ENCODE measurements at places on chromosomes 11 and 22.
A peak's percentile ranks its signal among the peaks of the same experiment; 100 is the strongest.

DNA sequence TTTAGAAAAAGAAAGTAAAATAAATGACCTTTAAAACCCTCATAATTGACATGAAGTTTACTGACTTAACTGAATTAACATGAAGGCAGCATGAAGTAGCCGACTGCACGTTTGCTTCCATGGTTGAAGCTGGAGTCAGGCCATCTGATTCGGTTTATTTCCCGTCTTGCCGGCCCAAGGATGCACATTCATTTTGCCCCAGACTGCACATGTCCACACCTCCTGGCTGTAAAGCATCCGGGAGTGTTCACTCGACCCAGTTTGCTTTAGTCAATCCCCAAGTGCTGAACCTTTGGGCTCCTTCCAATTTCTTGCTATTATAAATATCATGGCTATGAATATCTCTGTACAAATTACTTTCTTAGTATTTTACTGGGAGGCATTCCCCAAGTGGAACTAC, 17.7 kb upstream of the TUB start:
- no peak for DNase-seq

DNA sequence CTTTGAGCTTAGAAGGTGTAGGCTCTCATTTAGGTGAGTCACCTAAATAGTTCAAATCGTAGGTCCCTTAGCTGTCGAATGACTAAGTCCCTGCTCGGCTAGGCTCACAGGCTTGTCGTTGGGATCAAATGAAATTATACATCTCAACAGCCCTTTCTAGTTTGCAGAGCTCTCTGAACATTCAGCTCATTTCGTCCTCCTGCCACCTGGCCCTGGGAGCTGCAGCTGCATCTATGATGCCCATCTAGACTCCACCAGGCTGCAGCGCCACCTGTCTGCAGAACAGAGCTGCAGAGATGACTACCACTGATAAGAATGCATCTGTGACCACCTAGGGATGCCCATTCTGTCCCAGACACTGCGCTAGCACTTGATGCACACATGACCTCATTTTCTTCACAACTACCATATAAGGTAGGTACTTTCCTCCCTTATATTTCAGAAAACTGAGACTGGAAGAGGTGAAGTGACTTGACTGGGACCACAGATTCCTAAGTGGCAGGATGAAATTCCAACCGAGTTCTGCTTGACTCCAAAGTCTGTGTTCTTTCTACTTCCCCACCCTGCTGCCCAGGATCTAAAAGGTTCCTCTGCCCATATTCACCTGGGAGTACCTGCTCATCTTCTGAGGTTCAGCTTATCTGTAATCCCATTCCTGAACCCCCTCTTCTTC, 141.1 kb upstream of the NARS2 start:
- DNase-seq = peak; percentile 12

- peak; percentile 74 for DNase-seq
Observed at GRCh38 chr11:64000026-64000739, 13.9 kb downstream of the OTUB1 start.

- no peak for DNase-seq
Observed at GRCh38 chr22:50086526-50086925, 1.3 kb upstream of the MLC1 start.

- no peak for DNase-seq
Observed at GRCh38 chr11:93574638-93575220, 31.5 kb upstream of the SMCO4 start.

DNA sequence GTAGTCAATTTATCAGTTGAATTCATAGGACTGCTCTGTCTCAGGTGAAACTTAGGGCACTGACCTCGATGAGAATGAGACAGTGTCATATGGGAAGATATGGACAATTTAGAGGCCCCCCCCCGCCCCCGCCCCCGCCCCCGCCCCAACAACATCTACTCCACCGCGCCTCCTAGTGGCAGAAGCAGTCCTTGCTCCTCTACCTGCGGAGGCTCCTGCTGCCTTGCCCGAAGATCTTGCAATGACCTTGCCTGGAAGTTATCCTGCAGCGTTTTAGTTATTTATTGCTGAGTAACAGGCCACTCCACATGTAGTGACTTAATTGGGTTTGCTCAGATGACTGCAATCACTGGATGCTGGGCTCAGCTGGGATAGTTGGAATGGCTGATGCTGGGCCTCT, 15.2 kb downstream of the SERPINH1 start:
- DNase-seq = peak; percentile 58

DNA sequence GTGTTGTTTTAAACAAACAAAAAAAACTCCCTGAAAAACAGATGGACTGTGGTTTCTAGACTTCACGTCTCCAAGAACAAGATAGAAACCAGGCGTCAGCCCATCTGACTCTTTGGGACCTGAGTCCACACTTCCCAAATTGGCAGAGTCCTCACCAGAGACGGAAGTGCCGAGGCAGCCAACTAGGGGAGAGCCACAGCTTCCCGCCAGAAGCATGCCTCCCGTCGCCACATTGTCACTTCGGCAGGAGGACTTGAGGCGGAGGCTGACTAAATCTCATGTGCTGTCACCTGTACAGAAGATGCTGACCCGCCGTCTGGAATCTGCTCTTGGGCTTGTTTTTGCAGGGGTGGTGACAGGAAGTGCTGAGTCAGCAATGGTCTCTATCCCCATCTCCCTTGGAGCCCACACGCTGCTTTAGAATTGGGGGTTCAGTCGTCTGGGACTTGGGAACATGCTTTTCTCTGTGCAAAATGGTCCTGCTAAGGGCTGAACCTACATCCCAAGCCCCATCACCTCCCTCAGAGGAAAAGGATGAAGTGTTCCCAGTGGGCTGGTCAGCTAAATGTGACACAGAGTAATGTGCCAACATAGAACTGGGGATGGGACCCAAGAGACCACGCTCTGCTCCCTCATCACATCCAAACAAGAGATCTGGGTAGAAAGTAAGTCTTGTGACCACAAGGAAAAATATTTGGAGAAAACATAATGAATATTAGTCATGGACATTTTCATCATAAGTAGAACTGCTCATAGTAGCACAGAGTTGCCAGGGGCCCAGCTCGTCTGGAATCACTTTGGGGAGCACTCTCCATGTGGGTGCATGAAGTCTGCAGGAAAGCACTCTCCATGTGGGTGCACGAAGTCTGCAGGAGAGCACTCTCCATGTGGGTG, 152.9 kb downstream of the SNX19 start:
- no peak for DNase-seq

GRCh38 chr11:11858676-11859075, 16.9 kb downstream of the USP47 start:
- no peak for DNase-seq

- peak; percentile 62 for DNase-seq
Observed at GRCh38 chr11:64060861-64061444, 25.2 kb downstream of the FLRT1 start.

DNA sequence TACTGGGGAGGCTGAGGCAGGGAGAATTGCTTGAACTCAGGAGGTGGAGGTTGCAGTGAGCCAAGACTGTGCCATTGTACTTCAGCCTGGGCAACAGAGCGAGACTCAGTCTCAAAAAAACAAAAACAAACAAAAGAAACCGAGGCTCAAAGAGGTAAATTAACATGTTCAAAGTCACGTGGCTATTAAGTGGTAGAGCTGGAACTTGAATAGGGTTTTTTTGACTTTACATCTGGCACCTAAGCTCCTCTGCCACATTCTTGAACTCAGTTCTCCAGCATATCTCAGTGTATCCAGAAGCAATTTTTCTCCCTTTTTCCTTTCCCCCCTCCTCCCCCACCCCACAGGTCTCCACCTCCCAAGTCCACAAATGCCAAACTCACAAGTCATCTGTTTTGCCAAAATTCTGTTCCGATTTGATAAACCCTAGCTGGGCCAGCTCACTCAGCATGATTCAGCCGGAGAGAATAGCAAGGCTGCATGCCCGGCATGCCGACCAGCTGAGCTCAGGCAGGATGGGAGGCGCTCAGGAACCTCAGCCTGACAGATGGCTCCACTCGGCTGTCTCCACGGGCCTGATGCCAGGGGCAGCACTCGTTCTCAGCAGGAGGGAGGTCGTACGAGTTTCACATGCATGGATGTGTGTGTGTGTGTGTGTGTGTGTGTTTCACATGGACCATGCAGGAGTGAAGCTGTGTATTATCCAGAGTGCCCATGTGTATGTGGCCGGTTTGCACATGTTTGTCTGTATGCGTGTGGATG, 63.2 kb upstream of the RRAS2 start:
- no peak for DNase-seq

- no peak for DNase-seq
Observed at GRCh38 chr22:50145721-50146438, 24.7 kb upstream of the PANX2 start.

DNA sequence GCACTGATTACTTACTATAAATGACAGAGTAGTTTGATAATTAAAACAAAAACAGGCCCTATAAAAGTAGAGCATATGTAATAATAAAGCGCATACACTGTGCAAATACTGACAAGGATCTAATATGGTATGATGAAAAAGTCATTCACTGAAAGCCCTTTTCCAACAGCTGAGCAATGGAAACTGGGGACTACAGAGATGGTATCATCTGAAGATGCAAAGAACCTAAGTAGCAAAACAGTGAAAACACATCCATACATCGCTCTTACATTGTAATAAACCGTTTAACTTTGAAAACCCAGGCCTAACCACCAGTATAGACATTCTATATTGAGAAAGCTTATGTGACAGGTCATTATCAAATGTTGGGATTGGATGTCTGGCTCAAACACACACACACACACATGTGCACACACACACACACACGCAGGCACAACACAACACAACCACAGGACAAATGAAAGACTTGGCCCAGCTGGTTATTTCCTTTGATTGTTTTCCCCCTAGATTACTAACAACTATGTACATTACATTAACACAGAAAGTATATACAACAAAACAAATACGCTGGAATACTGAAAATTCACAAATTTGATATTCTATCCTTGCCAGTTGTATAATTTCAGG, 119.5 kb downstream of the APOL5 start:
- DNase-seq = no peak

DNA sequence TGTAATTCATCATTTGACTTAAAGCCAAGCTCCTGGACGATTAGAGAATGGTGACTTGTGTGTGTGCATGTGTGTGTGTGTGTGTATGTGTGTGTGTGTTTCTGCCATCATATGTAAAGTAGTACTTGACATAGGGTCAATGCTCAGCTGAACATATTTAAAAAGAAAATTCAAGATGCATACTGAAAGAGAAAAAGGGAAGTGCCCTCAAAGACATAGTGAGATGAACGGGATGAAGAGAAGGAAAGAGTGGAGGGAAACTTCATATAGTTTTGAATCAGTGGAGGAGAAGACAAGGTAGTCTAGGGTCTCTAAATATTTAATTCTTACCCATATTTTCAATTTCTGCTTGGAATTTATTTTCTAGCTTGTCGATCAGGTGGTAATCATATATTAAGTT, 4.0 kb downstream of the TCN1 start:
- no peak for DNase-seq

DNA sequence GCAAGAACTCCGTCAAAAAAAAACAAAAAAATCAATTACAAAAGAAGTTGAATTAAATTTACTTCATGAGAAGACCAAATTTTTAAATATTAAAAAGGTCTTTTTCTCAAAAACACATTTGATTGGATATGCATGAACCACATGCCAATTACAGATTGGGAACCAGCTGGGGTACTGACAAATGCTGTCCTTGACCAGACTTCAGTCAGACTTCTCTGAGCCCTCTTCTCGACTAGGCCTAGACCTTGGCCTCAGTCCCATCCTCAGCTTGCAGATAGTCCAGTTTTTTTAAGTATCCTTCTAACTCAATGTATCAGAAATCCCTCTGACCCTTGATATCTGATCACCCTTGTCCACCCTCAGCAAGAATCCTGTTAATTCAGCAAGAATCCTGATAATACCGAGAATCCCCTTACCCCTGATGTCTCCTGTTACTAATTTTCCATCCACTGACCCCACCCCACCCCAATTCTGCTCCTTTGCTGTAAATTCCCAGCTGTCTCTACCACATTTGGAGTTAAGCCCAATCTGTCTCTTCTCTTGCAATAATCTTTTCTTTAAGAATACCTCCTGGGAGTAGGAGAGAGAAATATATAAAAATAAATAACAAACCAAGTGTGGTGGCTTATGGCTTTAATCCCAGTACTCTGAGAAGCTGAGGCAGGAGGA, 30.9 kb downstream of the OR4D9 start:
- DNase-seq = no peak

DNA sequence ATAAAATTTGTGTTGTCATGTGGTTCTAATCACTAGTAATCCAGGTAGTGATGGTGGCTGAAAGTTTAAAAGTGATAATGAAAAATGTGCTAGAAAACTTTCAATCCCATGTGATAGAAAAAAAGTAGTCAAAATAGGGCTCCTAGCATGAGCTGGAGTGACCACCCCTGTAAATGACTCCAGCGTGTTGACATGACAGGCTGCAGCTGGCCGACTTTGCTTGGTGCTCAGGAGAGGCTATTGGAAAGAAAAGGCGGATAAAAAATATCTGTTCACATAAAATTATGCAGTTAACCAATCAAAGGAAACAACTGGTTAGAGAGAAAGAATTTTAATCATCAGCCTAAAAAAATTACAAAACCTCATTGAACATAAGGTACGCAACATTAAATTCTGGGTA, 16.9 kb upstream of the MTCH2 start:
- no peak for DNase-seq

GRCh38 chr11:71223081-71223405, 29.3 kb downstream of the SHANK2 start:
- no peak for DNase-seq

GRCh38 chr11:65403607-65404121, 17.2 kb downstream of the FRMD8 start:
- DNase-seq = no peak

GRCh38 chr11:75485742-75486141, 40.0 kb downstream of the GDPD5 start:
- no peak for DNase-seq

DNA sequence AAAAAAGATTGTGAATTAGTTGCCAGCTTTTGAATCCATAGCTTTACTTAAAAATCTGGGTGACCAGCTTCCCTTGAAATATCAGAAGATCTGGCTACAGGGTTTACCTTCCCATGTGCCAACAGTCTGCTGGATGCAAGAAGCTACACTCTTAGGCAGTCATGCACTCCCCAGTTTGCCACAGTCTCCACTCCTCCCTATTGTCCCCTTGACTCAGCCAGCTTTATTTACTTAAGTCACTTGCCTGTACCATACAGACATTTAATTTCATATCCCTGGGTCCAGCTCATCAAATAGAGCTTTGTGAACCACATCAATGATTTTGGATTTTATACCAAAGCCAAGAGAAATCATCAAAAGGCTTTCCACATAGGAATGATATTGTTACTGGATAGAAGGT, 12.2 kb downstream of the MCHR1 start:
- no peak for DNase-seq

DNA sequence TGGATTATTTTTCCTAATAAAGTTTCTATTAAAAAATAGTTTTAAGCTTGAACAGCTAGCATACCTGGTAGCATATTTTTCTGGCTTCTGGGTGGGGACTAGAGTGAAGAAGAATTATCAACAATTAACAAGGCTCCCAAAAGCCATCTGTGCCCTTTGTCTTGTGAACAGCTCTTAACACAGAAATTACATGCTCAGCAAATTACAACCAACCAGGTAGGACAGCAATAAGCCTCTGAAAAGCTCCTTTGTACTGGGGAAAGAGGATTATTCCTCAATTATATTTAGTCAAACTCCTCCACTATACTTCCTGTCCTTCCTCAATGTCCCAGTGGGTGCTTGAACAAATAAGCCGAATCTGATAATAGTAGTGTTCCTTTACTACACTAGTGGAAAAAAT, 162.8 kb downstream of the RAB38 start:
- DNase-seq = no peak

- DNase-seq = no peak
Observed at GRCh38 chr22:24108073-24108472, 73.2 kb upstream of the SUSD2 start.

Measured in activated naive CD4-positive, alpha-beta T cell treated with Interleukin-2 at 50 U/mL for 16 hours (primary cell).